Upper lobe of left lung (tissue), 6 donors: ENCODE measurements at places on chromosomes 7 and 10. TPM values are rescaled to one million over a fixed set of nuclear protein-coding genes. Genes with fewer than 3 reads are reported as not detected.

- DNase-seq = no peak
- H3K27ac ChIP-seq = no peak overlapping the region
- no peaks in the 10 kb centered on the region for H3K27me3 ChIP-seq
- no peak overlapping the region for H3K4me3 ChIP-seq
- no peaks in the 10 kb centered on the region for H3K36me3 ChIP-seq
Observed at GRCh38 chr7:131203291-131203976, 124.2 kb upstream of the MKLN1 start.

- no peaks in the 10 kb centered on the region for H3K27me3 ChIP-seq
- no peaks in the 10 kb centered on the region for H3K36me3 ChIP-seq
- no peaks in the 10 kb centered on the region for H3K4me1 ChIP-seq
- no peak overlapping the region for H3K4me3 ChIP-seq
- H3K27ac ChIP-seq = peak overlapping the region; percentile 15
Observed at GRCh38 chr7:117385363-117386109, 41.8 kb downstream of the ASZ1 start.

The SFXN2 gene
- total RNA-seq = 19.0 TPM

The SLC18A3 gene
- not detected for total RNA-seq

GRCh38 chr7:10685040-10685439, 288.6 kb upstream of the PHF14 start:
- H3K4me1 ChIP-seq = no peaks in the 10 kb centered on the region
- no peaks in the 10 kb centered on the region for H3K27me3 ChIP-seq
- H3K36me3 ChIP-seq = no peaks in the 10 kb centered on the region
- no peak for DNase-seq

- H3K36me3 ChIP-seq = no peaks in the 10 kb centered on the region
- H3K4me3 ChIP-seq = no peak overlapping the region
- DNase-seq = peak; percentile 14
- no peaks in the 10 kb centered on the region for H3K27me3 ChIP-seq
Observed at GRCh38 chr7:73971704-73972341, 56.1 kb upstream of the ELN start.
